ENCODE measurements at places on chromosomes 2 and 18. TPM values are rescaled to one million over a fixed set of nuclear protein-coding genes. Genes with fewer than 3 reads are reported as not detected.

The EIPR1 gene
- total RNA-seq, result 34.9 TPM

The CCDC121 gene
- total RNA-seq, result 6.0 TPM

The ZAP70 gene
- total RNA-seq, result 2.4 TPM

The HOXD13 gene
- not detected for total RNA-seq

The RPRD1A gene
- 76.3 TPM for total RNA-seq

The GEN1 gene
- total RNA-seq, result 29.7 TPM

GRCh38 chr18:39513186-39513585 lies 1947.6 kb upstream of the CELF4 start:
- no peak for DNase-seq

DNA sequence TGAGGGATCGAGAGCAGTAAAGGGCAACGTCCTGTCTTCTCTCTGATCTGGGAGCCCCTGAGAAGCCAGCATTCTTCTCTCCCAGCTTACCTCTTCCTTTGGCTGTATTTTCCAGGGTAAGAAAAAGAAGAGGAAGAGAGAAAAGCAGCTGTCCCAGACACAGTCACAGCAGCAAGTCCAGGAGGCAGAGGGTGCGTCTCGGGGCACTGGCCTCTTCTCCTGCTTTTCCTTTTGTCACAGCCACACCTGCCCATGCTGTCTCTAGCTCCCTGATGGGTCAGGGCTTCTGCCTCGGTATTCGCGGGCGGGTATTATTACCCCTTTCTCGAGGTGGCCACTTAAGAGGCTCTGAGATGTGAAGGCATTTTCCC lies 20.3 kb downstream of the TGOLN2 start:
- DNase-seq, result no peak

GRCh38 chr18:39208190-39208589 lies 1642.6 kb upstream of the CELF4 start:
- DNase-seq, result no peak

DNA sequence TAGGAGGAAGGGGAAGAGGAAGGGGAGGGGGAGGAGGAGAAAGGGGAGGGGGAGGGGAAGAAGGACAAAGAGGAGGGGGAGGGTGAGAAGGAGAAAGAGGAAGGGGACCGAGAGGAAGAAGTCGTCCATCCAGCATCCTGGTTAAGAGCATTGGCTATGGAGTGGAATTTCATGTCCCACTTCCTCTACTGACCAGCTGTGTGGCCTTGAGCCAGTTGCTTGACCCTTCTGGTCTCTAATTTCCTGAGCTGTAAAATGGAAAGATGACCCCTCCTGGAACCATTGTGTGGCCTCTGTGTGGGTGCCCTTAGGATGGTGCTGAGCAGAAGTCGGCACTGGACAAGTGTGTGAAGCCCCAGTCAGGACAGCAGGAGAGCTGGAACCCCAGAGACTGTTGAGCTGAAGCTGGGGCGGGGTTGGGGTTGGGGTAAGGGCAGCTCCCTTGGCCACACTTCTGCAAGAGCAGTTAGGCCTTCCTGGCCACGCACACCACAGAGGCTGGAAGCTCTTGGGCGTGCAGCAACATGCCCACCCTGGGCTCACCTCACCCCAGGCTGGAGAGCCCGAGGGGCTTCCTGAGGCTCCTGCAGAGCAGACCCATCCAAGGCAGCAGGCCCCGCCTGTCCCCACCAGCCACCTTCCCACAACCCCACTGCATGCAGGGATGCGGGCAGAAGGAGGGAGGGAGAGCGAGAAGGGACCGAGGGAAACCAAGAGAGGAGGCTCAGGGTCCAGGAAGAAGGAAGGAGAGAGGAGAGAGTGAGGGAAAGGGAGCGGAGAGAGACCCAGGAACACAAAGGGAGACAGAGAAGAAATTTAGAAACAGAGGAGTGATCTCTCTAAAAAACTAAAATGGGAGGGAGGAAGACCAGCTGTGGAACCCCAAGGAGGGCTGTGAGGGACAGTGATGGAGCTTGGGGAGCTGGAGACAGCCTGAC lies 16.2 kb downstream of the ADRA2B start:
- DNase-seq, result no peak

GRCh38 chr2:242065426-242065825 lies 195.9 kb downstream of the RTP5 start:
- no peak for DNase-seq

DNA sequence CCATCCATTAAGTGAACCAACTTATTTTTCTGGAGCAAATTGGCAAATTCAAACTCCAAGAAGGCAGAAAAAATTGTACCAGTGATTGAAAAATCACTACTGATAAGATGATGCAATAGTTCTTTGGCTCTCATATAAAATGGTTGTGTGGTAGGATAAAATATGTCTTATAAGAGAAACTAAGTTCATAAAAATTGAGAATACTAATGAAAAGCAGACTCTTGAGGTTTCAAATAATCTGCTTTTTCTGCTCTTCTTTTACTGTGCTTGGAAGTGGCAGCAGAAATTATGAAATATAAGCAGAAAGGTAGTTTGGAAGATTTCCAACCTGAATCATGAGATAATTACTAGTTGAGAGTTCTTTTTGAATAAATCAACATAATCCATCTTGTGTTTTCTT lies 61.9 kb downstream of the PPP1R1C start:
- DNase-seq, result no peak

DNA sequence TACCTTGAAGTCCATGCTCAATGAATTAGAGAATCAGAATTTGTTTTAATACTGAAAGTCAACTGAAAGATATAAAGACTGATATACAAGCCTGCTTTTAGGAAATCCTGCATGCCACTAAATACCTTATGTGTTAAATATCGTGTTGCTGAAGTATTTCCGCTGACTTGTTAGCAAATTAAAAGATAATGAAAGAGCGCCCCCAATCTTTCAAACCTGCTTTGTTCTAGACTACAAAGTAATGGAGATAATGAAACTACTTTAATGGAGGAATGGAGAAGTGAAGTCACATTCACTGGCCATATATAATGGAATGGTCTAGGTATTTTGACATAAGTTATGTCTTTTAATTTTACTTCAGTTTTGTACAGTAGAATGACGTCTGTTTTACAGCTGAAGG lies 95.7 kb downstream of the ASXL3 start:
- DNase-seq, result no peak

DNA sequence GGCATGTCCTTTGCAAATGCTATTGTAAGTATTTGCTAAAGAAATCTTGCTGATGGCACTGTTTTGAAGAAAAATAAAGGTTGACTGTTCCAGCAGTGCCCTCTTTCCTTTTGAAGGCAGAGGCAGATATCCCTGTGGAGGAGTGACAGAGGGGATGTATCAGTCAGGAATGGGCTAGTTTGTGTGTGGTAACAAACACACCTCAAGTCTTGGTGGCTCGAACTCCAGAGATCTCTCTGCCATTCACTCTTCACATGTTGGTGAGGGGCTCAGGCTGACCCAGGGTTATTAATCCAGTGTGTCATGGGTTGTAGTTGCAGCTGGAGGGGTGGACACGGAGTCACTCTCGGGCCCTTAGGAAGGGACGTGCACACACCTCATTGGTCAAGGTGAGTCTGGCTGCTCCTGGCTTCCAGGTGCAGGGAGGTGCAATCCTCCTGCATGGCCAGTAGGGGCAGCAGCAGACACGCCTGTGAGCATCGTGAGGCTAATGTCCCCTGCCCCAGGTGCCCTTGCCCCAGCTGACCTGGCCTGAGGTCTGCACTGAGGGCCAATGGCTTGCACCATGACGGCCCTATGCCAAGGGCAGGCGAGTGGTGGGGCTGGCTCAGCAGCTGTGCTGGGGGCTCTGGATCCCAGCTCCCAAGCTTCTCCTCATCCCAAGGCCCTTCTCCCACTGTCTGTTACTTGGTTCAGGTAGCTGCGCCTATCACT lies 146.5 kb downstream of the ASB1 start:
- DNase-seq, result no peak

DNA sequence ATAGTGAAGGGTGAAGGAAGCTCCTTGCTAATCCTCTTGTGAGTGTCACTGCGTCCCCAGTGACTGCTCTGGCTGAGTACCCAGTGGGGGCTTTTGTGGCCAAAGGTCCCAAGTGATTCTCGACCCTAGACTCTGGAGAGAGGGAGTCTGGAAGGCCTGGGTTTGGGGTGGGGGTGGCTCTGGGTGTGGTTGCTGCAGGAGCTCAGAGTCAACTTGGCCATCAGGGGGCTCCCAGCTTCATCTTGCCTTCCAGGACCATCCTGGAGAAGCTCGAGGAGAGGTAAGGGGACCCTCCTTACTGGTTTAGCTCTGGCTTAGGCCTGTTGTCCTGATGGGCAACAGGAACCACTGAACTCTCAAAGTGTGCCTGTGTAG lies 592 bp downstream of the PSD4 start:
- DNase-seq, result no peak

GRCh38 chr2:54106631-54107454 lies 8.6 kb upstream of the ACYP2 start:
- DNase-seq, result peak; percentile 11

GRCh38 chr2:53315149-53315548 lies 452.5 kb upstream of the CHAC2 start:
- no peak for DNase-seq

GRCh38 chr2:170013802-170014551 lies 164.0 kb upstream of the MYO3B start:
- DNase-seq, result no peak

GRCh38 chr2:147487978-147488289 lies 356.9 kb upstream of the ACVR2A start:
- no peak for DNase-seq

DNA sequence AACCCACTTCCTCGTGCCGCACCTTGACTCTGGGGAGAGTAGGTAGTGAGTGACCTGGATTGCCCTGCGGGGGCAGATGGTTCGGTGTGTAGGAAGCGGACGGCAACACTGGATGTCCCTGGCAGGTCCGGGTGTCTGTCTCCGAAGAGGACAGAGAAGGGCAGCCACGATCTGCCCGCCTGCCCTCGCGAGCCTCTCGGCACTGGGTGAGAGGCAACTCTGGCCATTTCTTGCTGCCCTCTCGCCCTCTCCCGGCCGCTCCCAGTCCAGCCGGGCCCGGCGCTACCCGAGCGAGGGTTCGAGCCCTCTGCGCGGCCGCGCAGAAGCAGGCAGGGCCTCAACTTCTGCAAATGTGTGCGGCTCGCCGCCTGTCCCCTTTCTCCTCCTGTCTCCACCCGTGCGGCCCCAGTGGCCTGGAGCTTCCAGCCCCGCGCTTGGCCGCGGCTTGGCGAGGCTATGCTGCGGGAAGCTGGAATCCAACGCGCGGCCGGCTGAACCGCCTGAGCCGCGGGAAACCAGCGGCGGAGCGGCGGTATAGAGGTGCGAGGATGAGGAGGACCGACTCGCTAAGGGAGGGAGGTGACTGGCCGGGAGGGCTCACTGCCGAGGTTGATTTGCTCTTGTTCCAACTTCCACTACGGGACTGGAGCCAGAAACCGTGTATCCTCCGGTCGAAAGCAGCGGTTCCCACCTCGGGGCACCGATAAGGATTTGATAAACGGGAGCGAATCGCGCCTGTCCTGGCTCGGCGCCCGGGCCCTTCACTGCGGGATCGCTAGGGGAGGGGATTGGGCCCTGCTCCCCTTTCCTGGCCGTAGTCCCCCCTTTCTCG lies 1.5 kb downstream of the EPAS1 start:
- peak; percentile 10 for DNase-seq

- DNase-seq, result peak; percentile 55
These were observed 70.6 kb downstream of the CTAGE1 start for GRCh38 chr18:22346953-22347605.

GRCh38 chr2:37780387-37780676 lies 108.9 kb upstream of the CDC42EP3 start:
- no peak for DNase-seq

DNA sequence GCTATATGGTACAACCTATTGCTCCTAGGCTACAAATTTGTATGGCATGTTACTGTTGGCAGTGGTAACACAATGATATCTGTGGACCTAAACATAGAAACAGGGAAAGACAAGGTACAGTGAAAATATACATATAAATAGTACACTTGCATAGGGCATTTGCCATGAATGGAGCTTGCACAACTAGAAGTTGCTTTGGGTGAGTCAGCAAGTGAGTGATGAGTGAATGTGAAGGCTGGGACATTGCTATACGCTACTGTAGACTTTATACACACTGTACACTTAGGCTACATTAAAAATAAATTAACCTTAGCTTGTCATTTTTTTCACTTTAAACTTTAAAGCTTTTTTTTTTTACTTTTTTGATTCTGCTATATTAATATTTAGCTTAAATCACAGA lies 500.0 kb upstream of the SETBP1 start:
- no peak for DNase-seq

DNA sequence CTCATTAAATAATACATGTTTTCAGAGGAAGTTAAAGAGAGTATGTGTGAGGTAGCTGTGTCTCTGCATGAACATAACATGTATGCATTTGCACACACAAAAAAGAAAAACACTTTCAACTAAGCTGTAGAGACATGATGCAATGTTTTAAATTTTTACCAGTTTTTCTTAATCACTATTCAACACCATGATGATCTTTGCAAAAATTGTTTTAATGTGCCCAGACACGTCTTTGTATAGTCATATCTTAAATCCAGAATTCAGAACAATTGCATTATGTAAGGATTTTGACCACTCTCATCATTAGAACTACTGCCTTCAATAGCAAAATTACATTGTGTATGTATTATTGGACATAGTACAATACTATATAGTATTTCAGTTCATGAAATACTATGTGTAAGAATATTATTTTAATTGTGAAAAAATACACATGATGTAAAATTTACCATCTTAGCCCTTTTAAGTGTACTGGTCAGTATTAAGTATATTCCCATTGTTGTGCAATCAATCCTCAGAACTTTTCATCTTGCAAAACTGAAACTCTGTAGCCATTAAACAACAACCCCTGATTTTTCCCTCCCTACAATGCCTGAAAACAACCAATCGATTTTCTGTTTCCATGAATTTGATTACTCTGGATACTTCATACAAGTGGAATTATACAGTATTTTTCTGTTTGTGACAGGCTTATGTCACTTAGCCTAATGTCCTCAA lies 104.5 kb upstream of the ACVR2A start:
- no peak for DNase-seq

DNA sequence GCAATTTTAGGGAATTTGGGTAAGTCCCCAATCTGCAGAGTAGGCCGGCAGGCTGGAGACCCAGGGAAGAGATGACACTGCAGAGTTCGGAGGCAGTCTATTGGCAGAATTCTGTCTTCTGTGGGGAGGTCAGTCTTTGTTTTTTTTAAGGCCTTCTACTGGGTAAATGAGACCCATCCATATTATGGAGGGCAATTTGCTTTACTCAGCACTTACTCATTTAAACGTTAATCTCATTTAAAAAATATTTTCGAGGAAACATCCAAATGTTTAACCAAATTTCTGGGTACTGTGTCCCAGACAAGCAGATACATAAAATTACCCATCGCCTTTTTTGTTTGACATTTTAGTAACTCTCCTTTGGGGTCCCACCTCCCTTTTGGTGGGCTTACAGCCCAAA lies 139.5 kb downstream of the IRS1 start:
- no peak for DNase-seq

DNA sequence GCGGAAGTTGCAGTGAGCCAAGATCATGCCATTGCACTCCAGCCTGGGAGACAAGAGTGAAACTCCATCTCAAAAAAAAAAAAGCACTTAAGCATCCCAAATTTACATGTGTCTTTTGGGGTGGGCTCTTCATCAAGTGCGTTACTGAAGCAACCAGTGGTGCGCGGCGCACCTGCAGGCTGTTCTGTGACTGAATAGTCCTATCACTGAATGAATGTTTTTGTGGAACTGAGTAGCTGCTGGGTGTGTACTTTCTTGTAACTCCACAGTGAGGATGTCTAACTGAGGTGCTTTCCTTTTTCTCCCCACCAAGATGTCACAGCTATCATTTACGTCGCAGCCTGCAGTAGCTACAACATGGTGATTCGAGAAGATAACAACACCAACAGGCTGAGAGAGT lies 17.0 kb downstream of the CHMP1B start:
- DNase-seq, result no peak

- DNase-seq, result no peak
These were observed 161.3 kb downstream of the CDH2 start for GRCh38 chr18:28015671-28016070.

- no peak for DNase-seq
These were observed 217.7 kb downstream of the LRRTM1 start for GRCh38 chr2:80086831-80087230.

All from neural crest cell (in vitro differentiated cells).